ENCODE measurements at places on chromosomes 5 and 9.

GRCh38 chr5:142097681-142098080 lies 10.9 kb upstream of the NDFIP1 start:
- no peak for DNase-seq

- DNase-seq = no peak
Measured at GRCh38 chr5:173869316-173869715, 18.8 kb upstream of the CPEB4 start.

- DNase-seq = no peak
Measured at GRCh38 chr5:16540421-16540820, 74.8 kb upstream of the ZNF622 start.

- no peak for DNase-seq
Measured at GRCh38 chr9:124983698-124984097, 42.8 kb upstream of the GOLGA1 start.

- DNase-seq = no peak
Measured at GRCh38 chr5:117733051-117733450, 1158.4 kb upstream of the SEMA6A start.

DNA sequence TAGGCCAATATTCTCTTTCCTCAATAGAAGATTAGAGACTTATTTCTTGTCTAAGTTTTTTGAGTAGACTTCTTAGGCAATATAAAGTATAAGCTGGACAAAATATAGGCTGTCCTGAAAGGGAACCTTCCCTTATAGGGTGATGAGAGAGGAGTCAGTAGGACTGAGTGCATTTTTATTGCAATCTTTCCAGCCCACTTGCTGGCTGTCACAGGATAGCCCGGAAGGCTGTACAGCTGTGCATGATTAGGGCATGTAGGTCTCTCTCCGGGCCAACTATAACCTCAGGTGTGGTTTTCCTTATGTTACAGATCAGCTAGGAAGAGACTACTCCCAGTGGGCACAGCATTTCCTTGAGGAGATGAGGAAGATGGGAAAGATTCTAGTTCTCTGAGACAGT lies 159.8 kb upstream of the MEF2C start:
- DNase-seq = no peak

DNA sequence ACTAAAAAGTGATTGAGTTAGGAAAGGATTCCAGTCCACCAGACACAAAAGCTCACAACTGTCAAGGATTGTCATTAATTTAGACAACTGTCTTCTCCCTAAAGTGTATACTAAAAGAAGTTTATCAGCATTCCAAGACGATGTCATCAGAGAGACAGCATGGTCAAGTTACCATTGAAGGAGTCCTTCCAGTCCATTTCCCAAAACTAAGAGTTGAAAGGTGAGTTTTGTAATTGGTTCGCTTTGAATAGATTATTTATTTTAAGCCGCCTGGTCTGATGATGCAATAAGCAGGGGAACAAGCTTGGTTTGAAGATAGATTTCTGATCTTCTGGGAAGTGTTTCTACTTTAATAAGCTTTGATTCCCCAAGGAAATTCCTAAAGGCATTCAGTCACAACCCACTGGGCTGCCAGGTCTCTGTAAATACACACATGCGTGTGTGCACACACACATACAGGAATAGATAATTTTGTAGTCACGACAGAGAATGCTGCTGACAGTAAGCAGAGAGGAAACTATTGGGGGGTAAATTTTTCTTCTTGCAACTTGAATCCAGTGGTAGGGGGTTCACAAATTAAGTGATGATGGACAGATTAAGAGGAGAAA lies 234.8 kb downstream of the PIK3R1 start:
- DNase-seq = no peak

GRCh38 chr5:1103505-1104326 lies 8.1 kb downstream of the SLC12A7 start:
- DNase-seq = no peak

GRCh38 chr9:1219284-1219683 lies 169.1 kb downstream of the DMRT2 start:
- no peak for DNase-seq

DNA sequence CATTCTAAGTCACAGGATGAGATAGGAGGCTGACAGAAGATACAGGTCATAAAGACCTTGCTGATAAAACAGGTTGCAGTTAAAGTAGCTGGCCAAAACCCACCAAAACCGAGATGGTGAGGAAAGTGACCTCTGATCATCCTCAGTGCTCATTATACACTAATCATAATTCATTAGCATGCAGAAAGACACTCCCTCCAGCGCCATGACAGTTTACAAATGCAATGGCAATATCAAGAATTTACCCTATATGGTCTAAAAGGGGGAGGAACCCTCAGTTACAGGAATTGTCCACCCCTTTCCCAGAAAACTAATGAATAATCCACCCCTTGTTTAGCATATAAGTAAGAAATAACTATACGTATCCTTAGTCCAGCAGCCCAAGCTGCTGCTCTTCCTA lies 63.2 kb upstream of the IQGAP2 start:
- DNase-seq = no peak

- DNase-seq = no peak
Measured at GRCh38 chr5:16854351-16854750, 81.7 kb downstream of the MYO10 start.

GRCh38 chr5:31738199-31738598 lies 99.3 kb downstream of the PDZD2 start:
- no peak for DNase-seq

- no peak for DNase-seq
Measured at GRCh38 chr9:136799079-136799853, 3.1 kb downstream of the CCDC183 start.

DNA sequence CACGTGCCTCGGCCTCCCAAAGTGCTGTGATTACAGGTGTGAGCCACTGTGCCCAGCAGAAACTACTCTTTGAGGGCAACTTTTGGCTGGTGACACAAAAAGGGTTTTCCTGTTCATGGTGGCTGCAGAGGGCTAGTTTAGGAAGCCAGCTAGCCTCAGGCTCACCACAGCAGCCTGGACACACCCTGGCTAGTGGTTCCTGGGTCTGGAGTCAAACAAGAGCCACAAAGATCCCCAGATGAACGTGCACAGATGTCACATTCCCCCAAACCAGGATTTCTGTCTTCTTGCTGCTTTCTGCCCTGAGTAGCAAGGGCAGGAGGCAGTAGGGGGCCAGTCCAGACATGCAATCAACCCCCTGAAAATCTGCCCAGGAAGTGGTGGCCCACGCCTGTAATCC lies 6.8 kb downstream of the HBEGF start:
- no peak for DNase-seq

GRCh38 chr5:150659360-150660107 lies 1.5 kb upstream of the MYOZ3 start:
- DNase-seq = no peak

DNA sequence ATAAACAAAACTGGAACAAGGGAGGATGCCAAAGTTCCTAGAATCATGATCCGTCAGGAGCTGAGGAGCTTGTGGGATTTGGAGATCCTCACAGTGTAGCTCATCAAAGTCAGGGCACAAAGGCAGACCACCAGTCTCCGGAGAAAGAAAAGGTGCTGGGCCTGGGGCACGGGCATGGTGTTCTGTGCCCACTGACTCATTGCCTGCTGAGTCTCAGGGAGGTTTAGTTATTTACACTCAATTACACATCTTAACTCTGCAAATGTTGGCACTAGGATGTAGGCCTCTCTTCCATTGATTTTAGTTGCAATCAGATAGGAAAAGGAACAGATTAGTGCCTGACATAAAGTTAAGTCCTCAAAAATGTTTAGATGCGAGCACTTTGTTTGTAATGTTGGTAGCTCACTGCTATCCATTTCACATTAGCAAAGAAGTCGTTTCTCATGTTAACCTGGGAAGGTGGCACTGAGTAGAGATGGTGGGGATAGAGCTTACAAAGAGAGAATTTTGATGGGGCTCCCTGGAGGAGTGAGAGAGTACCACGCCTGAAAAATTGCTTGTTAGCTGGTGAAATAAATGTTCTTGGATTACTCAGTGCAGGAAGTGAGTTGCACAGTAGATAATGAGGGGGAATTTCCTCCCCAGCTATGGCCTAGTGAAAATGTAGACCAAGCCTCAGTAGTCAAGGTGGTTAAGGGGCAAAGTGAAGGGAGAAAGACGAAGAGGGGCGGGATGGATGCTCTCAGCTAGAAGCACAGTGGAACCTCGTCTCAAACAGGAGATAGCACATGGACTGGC lies 109.5 kb upstream of the CD180 start:
- no peak for DNase-seq

DNA sequence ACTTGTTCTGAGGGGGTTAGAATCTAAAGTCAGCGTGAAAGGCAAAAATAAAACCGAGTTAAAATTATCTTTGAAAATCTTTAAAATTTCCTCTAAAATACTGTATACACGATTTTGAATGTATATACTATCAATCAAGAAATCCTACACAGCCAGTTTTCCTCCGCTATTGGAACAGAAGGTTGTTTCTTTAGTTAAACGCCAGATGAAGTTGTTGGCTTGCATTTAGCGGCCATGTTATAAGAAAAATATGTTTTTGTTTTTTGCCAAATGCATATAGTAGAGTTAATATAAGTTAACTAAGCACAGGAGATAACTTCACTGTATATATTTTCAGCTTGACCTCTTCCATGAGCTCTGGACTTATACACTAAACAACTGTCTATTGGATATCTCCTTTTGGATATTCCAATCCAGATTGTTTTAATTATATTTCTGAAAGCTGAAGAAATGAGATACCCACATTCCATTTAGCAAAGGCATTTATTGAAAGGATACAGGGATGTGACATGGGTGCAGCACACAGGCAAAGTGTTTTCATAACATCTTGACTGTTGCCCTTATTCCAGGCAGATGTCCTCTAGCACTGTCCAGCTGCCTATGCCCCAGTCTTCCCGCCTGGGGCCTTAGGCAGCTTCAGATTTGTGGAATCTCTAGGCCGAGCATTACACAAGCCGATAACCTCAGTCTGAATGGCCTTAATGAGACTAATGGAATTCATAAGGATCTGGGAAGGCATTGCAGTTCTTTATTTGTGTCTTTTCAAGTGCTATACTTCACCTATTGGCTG lies 10.0 kb upstream of the ATG10 start:
- no peak for DNase-seq

- DNase-seq = no peak
Measured at GRCh38 chr5:55372130-55372925, 64.5 kb downstream of the MTREX start.

- no peak for DNase-seq
Measured at GRCh38 chr5:39200081-39200480, 19.3 kb downstream of the FYB1 start.

DNA sequence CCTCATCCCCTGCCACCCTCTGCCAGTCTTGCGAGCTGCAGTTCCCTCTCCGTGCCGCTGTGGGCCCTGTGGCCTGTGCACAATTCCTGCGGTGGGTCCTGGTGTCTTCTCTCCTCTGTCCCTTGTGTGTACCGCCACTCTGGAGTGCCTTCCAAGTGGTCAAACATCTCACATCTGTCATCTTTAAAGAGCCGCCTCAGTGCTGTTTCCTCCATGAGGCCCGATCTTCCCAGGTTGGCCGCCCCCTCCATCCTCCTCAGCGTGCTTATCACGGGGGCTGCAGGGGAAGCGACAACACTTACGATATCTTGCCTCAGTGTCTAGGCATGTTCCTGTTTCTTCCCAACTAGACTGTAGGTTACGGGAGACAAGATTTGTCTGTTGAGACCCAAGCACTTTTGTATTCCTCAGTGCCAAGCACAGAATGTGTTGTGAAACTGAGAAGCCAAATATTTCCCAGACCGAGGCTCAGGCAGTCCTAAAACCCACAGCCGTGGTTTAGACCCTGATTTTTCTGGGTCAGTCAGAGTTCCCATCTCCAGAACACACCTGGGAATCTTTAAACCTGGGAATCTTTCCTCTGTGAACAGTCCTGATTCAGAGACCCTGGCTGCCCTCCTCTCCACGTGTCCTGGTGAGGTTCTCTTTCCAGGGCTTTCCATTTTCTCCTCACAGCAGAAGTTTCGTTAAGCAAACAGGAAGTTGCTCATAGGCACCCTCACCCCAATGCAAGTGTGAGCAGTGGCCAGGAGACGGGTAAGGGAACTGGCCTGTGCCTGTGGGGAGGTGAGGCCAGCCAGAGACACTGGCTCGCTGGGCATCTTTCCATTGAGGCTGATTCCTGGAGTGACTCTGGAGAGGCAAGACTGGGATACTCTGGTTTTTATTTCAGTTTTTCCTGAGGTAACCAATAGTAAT lies 28.8 kb downstream of the SLC46A2 start:
- DNase-seq = no peak

DNA sequence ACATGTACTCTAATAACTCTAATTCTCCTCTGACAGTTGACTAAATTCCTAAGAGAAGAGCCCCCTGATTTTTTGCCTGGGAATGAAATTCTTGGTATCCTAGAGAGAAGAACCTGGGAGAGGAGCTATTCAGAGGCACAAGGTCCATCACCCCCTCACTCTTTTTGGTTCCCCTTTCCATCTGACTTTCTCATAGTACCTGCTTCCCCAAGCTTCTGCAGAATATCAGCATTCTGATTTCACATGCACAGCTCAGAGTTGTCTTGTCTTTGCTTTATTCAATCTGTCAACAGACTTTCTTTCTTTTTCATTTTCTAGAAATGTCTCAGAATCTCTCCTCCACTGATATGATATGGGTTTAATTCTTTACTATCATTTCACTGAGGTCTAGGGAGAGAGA lies 141.5 kb upstream of the FBXL17 start:
- DNase-seq = no peak

DNA sequence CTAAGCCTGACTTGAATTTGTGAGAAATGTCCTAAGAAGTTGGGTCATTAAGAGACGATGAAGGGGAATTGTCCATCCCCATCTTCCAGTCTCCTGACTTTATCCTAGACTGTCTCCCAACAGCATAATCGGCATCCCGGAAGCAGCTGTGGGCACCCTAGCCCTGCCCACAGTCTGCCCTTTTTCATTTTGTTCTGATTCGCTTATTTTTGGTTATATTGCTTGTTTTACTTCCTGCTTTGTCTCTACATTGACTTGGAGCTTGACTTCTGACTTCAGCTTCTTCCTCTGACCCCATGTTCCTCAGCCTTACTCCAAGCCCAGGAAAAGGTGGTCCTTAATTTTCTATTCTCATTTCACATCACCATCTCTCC lies 41.8 kb downstream of the UGCG start:
- DNase-seq = no peak

DNA sequence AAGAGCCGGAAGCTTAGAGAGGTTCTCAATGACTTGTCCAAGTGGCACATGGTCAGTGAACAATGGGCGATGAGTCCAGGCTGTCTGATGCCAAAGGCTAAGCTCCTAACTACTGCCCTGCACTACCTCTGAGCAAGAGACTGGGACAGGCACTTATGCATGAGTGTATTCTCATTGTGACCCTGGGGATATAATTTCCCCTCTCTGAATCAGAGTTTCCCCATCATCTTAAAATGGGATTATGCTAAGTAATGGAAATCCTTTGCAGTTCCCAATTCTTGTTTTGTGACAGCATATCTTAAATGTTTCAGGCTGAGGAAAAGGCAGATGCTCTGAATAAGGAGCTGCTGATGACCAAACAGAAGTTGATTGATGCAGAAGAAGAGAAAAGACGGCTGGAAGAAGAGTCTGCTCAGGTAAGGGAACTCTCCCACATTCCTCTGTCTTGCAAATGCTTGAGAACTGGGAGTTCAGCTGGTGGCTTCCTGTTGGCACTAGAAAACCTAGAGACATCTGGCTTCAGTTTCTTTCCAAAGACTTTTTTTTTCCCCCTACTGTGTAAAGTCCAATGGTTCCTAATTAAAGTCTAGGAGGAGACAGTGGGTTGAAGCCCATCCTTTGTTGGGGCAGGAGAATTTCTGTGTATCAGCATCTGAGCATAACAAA lies 64.1 kb downstream of the GPR21 start:
- DNase-seq = no peak
